ENCODE measurements at places on chromosomes 2 and 18.

DNA sequence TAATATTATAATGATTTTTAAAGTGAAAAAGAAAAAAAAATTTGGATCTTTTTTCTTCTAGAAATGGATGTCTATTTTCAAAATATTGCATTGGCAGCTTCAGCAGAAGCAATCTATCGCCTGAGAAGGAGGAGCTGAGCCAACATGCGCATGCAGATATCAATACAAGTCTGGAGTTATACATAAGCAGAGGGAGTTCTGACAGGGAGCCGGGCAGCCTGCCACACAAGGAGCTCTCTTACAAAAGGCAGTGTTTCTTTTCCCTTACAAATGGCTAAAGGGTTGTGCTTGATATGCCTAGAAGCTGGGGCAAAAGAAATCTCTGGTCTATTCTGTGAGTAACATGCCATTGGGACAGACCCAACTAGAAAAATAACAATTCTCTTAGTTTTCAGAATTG lies 291.9 kb upstream of the TRIB2 start:
- DNase-seq, result no peak

DNA sequence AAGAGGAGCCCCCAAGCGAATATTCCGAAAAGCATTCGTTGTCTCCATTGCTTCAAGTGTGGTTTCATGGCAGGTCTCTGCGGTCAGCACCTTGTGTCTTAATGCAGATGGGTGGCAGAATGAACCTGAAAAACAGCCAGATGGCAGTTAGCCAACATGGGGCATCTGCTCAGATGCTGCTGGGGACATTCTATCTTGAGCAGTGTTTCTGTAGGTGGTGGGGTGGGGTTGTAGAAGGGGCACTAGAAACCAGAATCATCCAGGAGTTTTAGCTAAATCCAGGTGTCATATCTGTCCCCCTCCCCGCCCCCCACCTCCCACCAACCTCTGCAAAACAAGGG lies 42.1 kb downstream of the ST6GAL2 start:
- DNase-seq, result no peak

DNA sequence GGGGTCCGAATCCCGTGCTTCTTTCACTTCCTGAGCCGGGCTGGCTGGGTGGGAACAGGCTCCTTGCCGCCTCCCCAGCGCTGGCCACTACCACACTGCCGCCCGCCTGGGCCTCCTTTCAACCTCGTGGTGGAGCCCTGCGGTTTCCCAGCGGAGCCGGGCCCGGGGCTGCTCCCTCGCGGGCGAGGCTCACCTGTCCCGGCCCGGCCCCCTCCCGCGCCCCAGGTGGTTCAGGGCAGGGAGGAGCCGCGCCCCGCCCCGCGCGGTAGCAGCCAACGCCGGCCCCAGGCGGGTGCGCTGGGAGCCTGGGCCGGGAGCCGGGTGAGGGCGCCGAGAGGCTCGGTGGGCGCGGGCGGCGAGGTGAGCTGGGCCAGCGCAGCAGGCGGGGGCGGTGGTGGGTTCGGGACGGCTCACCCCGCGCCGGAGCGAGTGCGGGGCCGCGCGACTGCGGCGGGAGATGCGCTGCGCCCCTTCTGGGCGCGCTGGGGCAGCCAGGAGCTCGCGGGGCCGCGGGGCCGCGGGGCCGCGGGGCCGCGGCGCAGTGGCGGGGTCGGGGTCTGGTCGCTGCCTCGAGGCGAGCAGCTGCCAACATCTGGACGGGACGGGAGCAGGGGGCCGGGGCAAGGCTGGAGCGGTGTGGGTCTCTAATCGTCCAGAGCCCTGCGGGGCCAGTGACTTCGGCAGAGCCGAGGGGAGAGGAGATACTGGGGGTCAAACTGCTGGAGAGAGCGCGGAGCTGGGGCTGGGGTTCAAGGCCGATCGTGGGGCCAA lies at the start of gene LYPD6B:
LYPD6B (plus strand) TSS at position 258 of the 771 bp plus-strand sequence. CDS start 92,250 bp downstream, outside the sequence.
- no peak for DNase-seq

DNA sequence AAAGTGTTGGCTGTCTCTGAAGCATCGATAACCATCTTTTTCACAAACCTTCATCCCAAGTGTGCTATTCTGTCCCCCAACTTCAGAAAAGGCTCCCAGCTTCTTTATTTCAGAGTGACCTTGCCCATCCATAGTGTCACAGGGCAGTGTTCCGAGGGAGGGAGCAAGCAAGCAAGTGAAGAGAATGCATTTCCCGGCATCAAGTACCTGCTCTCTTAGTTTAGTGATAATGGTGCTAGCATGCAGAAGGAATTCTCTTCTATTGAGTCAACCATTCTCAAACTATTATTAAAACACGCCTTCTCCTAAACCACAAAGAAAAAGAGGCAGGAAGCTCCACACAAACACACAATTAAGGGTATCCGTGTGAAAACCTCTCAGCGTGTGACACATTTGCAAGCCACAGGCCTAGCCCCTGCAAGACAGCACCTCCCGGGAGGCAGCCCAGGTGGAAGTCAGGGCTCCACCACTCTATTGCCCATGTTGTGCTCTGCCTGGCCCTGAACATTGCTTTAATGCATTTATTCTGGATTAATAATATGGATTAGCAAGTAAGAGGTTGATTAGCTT lies 504.9 kb downstream of the GALR1 start:
- no peak for DNase-seq

DNA sequence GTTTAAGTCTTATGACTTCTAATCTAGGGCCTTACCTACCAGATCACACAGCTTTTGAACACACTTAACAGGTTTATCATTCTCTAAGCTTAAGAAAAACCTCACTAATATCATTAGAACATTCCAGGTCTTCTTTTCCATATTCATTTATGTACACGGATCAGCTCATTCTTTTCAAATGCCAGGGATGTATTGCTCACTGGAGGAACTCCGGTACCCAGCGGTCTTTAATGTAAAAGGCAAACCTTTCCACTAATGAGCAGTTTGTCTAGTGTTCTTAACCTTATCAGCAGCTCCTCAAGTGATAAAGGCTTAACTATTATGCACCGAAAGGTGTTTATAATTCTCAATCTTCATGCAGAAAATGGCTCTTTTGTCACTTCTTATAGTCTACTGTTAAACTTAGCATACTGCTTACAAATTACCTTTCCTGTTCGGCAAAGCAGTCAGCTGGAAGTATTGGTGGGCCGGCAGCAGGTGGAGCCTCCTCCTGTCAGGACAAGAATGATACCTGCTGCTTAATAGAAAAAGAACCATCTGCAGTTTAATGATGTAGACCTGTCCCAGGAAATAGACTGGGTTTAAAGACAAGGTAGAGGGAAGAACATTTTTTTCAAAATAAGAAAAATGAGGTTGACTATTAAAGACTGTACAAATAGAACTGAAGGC lies 142.7 kb downstream of the FIGN start:
- DNase-seq, result no peak

DNA sequence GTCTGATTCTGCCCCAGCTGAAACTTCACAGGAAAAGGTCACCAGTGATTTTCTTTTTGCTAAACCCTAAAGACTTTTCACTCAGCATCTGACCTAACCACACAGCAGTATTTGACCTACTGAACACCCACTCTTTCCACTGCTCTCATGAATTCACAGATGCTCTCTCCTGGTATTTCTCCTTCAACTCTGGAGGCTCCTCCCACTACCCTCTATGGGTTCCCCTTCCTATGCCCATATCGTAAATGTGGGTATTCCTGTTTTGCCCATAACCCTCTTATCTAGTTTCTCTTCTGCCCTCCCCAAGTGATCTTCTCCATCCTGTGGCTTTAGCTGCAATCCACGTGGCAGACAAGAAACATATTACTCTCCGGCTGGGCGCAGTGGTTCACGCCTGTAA lies 7.6 kb downstream of the PLEKHM3 start:
- no peak for DNase-seq
